Activated gamma-delta T cell (primary cell): ENCODE measurements at places on chromosomes 12 and 14.

GRCh38 chr12:131458048-131458374, 252.9 kb upstream of the SFSWAP start:
- DNase-seq: no peak

DNA sequence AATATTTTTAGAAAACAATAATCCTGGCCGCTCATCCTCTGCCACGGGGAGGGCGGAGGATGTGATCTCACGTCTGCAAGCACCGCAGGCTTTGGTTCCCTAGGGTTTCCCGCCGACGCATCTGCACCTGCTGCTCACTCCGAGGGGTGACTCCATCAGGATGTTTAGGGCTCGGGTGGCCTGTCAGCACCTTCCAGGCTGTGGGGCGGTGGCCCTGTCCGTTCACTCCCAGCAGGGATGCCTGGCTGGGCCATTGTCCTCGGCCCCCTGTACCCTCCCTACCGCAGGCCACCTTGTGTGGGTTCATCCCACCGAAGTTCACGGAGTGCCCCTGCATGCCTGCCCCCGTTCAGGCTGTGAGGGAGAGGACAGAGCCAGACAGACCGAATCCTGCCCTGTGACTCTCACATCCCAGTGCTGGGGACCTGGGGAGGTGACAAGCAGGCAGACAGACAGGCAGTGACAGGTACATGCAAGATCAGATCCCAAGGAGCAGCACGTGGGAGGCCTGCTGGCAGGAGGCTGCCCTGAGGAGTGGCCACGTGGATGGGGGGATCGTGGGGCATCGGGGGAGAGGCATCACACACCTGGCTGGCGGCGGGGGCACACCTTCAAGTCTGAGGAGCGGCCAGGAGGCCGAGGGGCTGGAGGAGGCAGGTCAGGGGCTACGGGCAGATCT, 112.6 kb downstream of the ADGRD1 start:
- no peak for DNase-seq

GRCh38 chr12:41407232-41407799, 219.2 kb downstream of the PDZRN4 start:
- DNase-seq: no peak

DNA sequence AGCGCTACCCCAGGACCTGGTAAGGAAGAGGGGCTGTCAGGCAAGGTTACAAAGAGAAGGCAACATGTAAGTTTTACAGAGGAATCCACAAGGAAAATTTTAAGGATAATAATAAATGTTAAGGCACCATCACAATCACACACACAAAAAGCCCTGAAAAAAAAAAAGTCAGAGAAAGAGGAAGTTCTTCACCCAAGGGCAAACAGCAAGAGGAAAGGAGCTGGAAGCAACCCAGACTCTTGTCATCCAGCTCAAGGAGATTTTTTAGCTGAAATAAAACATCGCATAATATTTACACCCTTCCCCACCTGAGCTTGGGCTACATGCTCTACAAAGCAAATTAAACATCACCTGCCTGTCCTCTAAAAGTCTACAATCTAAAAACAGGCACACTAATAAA, 9.5 kb downstream of the SPTB start:
- DNase-seq: no peak

DNA sequence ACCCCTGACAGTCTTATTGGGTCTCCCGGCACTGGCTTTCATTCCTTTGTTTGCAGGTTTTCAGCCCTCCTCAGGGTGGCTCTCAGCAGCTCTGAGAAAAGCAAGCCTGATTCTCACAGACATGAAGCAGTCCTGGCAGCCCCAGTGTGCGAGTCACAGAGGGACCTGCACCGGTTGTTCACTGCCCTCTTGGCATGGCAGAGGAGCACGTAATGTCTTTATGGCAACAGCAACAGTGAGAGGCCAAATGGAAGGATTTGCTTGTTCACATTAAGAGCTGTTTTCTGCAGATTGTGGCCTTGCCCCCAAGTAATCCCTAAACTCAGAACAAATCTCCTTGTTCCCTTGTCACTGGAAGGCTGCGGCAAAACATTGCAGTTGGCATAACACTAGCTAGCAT, 3.4 kb downstream of the KCNA5 start:
- no peak for DNase-seq

GRCh38 chr14:103854822-103855733, 7.7 kb upstream of the PPP1R13B start:
- no peak for DNase-seq

DNA sequence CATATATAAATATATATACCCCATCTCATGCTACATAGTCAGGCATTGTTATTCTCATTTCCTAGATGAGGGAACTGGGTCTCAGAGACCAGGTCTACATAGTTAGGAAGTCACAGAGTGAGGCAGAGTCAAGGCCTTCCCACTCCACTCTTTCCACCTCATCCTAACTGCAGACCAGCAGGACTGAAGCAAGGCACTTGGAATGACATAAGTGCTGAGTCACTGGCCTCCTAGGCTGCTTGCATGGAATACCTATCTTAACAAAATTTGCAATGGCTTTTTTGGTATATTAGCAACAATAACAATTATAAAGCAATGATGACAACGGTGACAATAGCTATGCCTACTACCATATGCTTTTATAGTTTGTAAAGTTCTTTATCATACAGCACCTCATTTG, 5.4 kb upstream of the ANO4 start:
- DNase-seq: no peak

- DNase-seq: no peak
These were observed 37.8 kb downstream of the PAH start for GRCh38 chr12:102879144-102879763.

GRCh38 chr12:81597928-81598604, 161.1 kb downstream of the PPFIA2 start:
- DNase-seq: no peak

- DNase-seq: no peak
These were observed 157.5 kb upstream of the HIF1A start for GRCh38 chr14:61537563-61538463.

DNA sequence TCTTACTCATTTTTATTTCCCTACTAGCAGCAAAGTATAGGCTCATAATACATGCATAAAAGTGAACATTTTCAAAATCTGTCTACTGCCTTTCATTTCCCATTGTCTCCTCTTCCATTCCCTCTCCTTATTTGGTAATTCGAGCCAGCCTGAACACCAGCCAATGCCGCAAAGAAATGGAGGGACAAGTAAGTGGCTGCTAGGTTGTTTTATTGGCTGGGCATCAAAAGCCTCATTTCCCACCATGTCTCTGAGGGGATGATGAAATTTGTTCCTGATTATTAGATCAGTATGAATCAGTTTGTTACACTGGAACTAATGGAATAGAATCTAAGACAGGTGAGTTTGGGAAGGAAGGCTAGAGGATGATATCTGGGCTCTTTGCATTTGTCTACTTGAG, 143.5 kb downstream of the KCNA5 start:
- no peak for DNase-seq

DNA sequence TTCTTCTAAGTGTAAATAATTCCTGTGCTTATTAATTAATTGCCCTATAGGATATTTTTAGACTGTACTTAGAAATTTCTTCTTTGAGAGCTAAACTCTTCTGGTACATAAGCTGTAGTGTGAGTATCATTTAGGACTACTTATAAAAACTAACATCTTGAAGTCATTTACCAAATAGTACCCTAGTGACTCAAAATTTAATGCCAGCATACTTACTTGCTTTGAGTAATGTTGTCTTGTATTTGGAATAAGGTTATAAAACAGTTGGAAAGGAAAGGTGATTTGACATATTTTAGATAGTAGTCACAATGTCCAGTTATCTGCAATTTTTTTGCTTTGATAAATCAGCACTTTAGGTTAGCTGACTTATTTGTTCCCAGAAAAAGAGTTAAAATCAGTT, 39.1 kb downstream of the SPATA7 start:
- no peak for DNase-seq

- no peak for DNase-seq
These were observed at the start of gene LGALS3 for GRCh38 chr14:55129086-55129427. Gene LGALS3 (plus strand): TSS chr14:55129252. CDS start chr14:55137374, 8,122 bp downstream.

GRCh38 chr12:124388679-124389137, 93.8 kb downstream of the RFLNA start:
- DNase-seq: peak; percentile 58

GRCh38 chr12:132747896-132748295, 13.7 kb downstream of the ANKLE2 start:
- no peak for DNase-seq

DNA sequence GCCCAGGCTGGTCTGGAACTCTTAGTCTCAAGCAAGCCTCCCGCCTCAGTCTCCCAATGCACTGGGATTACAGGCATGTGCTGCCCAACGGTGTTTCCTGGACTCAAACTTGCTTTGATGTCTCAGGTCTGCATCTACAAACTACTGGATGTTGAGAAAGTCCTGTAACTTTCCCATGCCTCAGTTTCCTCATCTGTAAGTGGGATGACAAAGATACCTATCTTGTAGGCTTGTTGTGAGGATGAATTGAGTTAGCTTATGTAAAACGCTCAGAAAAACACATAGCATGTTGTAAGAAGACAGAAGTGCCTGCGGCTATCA, 63.6 kb upstream of the NUDT4 start:
- DNase-seq: no peak

DNA sequence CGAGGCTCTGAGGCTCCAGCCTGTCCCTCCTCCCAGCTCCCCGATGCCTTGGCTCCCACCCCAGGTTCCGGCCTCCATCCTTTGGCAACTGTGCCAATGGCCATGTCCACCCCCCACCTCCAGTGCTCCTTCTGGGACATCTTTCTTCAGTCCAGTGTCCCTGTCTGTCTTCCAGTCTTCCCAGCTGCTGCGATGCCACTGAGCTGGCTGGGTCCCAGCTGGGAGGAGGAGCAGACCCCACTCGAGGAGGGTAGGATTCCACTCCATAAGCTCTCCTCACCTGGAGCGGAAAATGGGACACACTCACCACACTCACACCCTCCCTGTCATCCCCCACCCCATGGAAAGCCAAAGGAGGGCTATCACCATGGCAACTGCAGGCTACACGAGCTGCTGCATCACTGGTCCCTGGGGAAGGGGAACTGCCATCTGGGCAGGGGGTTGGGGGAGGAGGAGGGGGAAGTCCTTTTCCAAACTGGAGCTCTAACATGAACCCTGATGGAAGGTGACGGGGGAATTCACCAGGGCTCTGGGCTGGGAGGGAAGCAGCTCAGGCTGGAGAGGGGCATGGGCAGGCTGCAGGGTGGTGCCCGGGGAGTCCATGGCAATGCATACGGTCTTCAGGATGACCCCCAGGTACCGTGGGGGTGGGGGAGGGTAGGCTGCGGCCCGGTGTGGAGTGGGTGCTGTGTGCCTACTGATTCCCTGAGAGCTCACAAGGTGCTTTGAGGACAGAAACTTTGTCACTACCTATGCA, 94.3 kb downstream of the LRRC74A start:
- no peak for DNase-seq

DNA sequence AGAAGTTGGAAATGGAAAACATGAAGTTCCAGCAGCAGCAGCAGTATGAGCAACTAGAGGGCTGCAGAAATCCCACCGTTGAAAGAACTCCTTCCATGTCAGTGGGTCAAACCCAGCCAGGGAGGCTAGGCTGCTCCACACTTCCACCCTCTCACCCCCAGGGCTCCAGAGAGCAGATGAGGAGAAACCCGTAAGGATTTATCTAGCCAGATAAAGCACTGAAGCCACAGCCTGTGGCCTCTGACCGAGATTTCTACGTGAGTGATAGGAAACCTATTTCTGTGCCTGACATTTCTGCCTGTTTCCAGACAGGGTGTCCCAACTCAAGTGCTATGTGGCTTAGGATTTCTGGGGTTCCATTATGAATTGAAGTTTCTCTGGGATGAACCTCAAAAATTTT, 100.0 kb upstream of the EEA1 start:
- no peak for DNase-seq
